Muscle of back (tissue), 13 donors: ENCODE measurements at places on chromosomes 2 and 18. TPM values are rescaled to one million over a fixed set of nuclear protein-coding genes. Genes with fewer than 3 reads are reported as not detected.

The AUP1 gene
- polyA plus RNA-seq, result 63.3 TPM

The SF3B6 gene
- polyA plus RNA-seq, result 100 TPM

The PLEK gene
- 4.1 TPM for polyA plus RNA-seq

The ADGRF3 gene
- 0.21 TPM for polyA plus RNA-seq

The BOLL gene
- polyA plus RNA-seq, result 1.8 TPM

The TSPYL6 gene
- not detected for polyA plus RNA-seq

The IL18R1 gene
- polyA plus RNA-seq, result 1.1 TPM

The ORC4 gene
- 33.7 TPM for polyA plus RNA-seq

The TMEM37 gene
- polyA plus RNA-seq, result 6.6 TPM

DNA sequence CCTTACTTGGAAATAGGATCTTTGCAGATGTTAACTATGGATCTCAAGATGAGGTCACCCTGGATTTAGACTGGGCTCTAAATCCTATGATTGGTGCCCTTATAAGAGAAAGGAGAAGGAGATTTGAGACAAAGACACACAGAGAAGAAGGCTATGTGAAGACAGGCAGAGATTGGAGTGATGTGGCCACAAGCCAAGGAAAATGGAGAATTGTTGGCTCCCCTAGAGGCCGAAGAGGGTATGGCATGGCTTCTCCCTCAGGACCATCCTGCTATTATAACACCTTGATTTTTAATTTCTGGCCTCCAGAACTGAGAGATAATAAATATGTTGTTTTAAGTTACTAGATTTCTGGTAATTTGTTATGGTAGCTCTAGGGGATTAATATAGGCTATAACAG lies 7.6 kb downstream of the CYBRD1 start:
- DNase-seq, result no peak

GRCh38 chr2:146227152-146228019 lies 1617.4 kb upstream of the ACVR2A start:
- no peak for DNase-seq

DNA sequence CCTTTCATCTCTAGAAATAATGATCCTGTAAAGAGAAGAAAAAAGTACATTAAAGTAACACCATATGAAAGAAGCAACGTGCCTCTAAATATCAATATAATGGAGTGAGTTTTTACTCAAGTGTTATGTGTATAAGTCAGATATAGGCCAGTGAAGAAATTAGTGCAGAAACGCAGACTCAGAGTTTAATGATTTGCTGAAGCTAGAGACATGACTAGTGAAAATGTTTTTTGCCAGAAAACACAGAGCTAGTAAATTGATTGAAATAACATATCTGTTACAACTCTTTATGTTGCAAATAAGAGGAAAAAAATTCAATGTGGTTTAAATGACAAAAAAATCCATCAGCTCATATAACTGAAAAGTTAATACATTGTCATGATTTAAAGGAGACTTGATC lies 217.2 kb upstream of the NXPH2 start:
- no peak for DNase-seq

- no peak for DNase-seq
Observed at GRCh38 chr2:103823847-103824246, 1030.1 kb upstream of the POU3F3 start.

- DNase-seq, result no peak
Observed at GRCh38 chr2:29954316-29954715, 32.9 kb upstream of the ALK start.

- DNase-seq, result no peak
Observed at GRCh38 chr2:47652061-47652690, 130.8 kb upstream of the MSH6 start.

GRCh38 chr18:76363436-76364120 lies 131.5 kb downstream of the ZNF516 start:
- no peak for DNase-seq

DNA sequence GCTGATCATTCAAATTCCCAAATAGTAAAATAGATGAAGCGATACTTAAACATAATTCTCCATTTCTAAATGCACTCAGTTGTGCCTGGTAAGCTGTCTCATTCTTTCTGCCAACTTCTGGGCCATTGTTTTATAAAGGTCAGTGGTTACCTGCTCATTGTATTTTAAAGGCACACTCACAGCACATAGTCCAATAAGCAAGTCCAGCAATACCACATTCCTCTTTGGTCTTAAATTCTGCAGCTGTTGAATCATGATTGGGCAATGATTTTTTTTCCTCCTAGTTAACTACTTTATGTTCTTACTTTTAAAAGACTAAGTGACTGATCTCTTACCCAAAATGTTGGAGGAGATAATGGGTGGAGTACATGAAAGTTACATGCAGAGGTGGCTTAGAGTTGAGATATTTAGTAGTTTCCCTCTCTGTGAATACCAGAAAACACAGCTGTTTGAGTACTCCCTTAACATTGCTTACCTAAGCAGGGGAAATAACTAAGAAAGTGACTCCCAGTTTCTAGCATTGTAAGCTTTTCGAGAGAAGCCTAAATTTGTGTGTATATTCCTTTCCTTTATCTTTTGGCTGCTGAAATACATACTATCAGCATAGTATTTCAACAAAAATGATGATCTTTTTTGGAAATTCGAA lies 220.7 kb downstream of the CAMKMT start:
- DNase-seq, result no peak

GRCh38 chr2:15780912-15781574 lies 159.3 kb upstream of the MYCN start:
- no peak for DNase-seq

DNA sequence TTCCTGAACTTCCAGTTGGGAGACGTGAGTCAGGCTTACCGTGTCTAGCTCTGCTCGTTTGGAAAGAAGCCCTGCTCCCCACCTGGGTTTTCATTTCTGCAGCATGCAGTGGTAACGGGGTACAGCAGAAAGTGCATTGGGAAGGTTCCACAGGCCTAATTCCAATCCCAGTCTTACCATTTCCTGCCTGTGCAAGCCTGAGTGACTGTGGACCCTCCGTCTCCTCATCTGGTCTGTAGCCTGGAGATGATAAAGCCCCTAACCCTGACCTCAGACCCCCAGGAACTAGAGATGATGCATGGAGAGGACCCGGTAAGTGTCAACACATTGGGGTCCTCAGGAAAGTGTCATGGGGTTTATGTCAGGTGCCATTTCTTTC lies 5.8 kb upstream of the PSD4 start:
- DNase-seq, result no peak

- DNase-seq, result no peak
Observed at GRCh38 chr18:72201032-72201431, 343.1 kb downstream of the CBLN2 start.

- no peak for DNase-seq
Observed at GRCh38 chr2:84939426-84940087, 31.4 kb upstream of the KCMF1 start.

DNA sequence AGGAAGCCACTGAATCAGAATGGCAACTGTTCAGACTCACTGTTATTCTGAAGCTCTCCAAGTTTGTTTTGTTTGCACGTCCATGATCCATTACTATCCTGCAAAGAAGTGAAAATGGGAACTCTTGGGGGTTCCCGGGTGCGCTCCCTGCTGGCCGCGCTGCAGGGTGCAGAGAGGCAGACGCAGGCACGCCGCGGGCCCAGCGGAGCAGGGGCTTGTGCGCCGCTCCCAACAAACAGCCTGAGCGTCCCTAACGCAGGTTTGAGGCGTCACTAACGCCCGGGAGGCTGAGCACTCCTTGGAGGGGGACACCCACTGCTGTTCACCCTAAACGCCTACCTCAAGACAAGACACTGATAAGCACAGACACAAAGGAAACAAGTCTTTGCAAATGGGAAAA lies 14.3 kb upstream of the PIEZO2 start:
- DNase-seq, result no peak

GRCh38 chr18:26342646-26343045 lies 116.4 kb downstream of the TAF4B start:
- DNase-seq, result no peak

DNA sequence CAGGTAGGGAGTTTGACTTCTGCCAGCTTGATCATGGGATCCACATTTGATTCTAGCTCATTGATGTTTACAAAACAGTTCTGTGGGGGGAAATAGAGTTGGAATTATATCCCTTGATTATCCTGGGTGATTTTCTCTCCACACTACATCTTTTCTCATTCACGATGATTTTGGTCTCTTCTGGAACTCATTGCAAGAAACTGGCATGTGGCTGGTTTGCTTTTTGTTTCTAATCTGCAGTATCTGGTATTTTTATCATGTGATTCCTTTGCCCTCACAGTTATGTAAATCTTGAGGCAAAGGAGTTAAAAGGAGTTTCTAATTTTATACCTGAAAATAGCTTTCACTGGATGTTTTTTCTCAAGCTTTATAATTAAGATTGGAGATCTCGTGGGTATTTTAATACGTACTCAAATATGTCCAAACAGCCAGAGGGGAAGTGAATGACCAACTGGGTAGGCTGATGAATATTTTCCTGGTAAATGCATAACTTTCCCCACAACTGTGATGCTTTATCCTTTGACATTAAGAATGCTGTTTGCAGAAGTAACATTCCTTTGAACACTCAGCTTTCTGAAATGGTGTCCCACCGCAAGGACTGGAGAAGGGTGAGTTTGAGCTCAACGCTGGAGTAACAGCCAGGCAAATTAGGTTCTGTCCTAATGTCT lies 502.9 kb upstream of the ZEB2 start:
- peak; percentile 14 for DNase-seq

GRCh38 chr18:43013486-43013885 lies 102.0 kb downstream of the RIT2 start:
- DNase-seq, result peak; percentile 22

- DNase-seq, result no peak
Observed at GRCh38 chr2:129201696-129202095, 777.8 kb upstream of the RAB6C start.

- DNase-seq, result no peak
Observed at GRCh38 chr2:106299696-106300095, 105.6 kb upstream of the UXS1 start.

- no peak for DNase-seq
Observed at GRCh38 chr2:237786936-237787335, 11.6 kb upstream of the RBM44 start.

DNA sequence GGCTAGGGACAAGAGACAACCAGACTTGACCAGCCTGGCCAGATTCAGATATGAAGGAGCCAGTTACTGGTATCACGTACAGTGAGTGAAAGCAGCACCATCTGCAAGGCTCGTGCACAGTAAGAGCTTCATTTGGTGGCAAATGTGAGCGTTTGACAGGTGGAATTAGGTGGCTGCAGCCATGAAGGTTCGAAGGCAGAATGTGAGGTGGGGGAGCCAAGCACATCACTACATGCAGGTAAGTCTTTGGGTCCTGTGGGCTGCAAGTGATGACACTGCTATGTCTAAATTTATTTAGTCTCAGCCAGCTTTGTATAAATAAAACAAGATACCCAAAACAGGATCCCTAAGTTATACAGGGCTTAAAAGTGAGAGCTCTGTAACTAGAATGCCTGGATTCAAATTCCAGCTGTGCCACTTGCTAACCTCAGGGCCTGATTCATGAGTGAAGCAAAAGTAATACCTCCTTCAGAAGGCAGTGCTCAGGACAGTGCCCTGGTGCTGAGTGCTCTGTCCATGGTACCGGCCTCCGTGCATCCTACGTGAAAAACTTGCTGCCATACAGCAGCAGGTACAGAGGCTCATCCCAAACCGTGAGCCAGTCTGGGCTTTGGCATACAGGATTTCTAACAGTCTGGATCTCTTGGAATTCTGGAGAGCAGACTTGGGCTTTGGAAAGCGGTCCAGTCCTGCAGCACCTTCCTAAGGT lies 18.6 kb downstream of the DDX18 start:
- peak; percentile 3 for DNase-seq
